ENCODE measurements at places on chromosomes 6 and 20.
A peak's percentile ranks its signal among the peaks of the same experiment; 100 is the strongest.

- DNase-seq, result no peak
Observed at GRCh38 chr20:1371202-1371782, 21.6 kb downstream of the FKBP1A start.

DNA sequence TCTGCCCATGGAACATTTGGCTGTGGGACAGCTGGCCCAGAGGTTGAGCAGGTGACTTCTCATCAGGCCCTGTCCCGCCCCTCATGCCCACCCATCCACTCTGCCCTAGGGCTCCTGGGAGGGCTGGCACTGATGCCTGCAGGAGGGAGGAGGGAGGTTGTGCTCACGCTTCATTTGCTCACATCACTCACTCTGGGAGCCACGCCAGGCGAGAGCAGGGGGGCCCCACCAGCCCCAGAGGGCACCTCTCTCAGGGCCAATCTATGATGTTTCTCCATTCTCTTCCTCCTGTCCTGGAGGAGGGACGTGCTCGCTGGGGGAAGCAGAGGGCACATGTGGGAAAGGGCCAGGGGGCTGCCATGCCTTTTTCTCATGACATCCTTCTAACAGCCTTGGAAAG is 10.9 kb upstream of the GLP1R start:
- DNase-seq, result peak; percentile 4

DNA sequence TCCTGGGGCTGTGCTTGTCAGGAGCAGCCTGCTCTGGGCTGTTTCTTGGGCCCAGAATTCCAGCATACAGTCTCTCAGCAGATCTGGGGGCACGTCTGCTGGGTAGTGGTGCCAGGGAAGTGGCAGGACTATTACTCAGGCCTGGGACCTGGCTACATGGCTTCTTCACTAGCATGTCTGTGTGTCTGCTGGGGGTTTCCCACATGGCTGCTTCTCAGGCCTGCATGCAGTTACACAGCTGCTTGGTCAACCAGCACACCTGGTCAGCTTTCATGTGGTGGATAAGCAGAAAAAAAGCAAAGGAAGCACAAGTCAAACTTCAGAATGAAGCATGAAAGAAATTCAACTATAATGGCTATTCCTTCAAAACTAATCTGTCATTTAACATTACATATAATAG is 316.2 kb upstream of the NOX3 start:
- no peak for DNase-seq

GRCh38 chr6:81614292-81614691 is 138.2 kb downstream of the TENT5A start:
- no peak for DNase-seq

GRCh38 chr6:31068669-31069340 is 43.6 kb downstream of the C6orf15 start:
- DNase-seq, result peak; percentile 87

DNA sequence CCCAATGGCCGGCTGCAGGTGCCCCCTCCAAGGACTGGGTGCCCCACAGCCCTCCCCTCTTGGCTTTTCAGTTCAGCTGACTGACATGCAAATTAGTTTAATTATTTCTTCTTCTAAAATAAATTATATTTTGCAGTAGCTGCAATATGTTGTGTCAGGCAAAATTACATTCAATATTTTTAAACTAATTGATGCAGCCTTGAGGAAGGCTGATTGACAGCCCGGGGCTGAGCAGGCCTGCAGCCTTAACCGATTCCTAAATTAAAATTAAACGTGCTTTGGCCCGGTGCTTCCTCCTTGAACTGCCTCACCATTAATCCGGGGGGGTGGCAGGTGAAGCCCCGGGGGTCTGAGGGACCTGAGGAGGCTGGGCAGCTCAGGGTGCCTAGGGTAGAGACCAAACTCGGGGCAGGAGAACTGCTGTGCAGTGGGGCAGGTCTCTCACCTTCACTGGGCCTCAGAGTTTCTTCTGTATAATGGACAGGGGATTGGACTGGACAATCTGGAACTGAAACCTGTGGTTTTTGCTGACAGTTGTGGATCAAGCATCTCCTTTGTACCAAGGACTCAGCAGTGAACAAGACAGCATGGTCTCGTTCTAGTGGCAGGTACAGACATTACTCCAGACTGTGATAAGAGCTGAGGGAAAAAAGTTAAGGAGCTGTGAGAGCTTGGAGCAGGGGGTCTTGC is 72.5 kb downstream of the CD40 start:
- DNase-seq, result no peak

GRCh38 chr6:22878324-22878701 is 308.9 kb downstream of the HDGFL1 start:
- DNase-seq, result no peak

GRCh38 chr6:130138116-130138908 is 84.4 kb downstream of the SAMD3 start:
- DNase-seq, result no peak

DNA sequence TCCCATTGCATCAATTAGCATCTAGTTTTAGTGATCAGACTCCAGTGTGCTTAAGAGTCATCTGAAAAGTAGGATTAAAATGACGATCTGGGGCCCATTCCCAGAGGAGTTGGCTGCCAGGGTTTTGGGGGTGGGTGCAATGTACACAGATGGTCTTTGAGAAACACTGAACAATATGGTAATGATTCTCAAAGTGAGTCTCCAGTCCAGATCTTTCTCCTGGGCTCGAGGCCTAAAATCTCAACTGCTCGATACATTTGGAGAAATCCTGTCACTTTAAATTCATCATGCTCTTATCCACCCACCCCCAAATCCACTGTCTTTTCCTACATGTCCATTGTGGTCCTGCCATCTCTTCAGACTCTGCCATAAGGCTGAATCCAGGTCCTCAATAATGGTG is 80.7 kb upstream of the MYLIP start:
- DNase-seq, result no peak
